Motor neuron (in vitro differentiated cells): ENCODE measurements at places on chromosomes 1 and 21. TPM values are rescaled to one million over a fixed set of nuclear protein-coding genes. Genes with fewer than 3 reads are reported as not detected.

GRCh38 chr1:159315381-159315780, 13.2 kb downstream of the FCER1A start:
- no peak for ATAC-seq

LRRC53 gene
- 0.39 TPM in 1 of 2 replicates, not detected in the other for total RNA-seq

- no peak for ATAC-seq
Measured at GRCh38 chr1:67824766-67825165, 8.5 kb downstream of the GNG12 start.

TNFRSF8 gene
- total RNA-seq, result 3.7 and 12.4 TPM in 2 replicates

GRCh38 chr21:37153935-37154350, 80.9 kb downstream of the TTC3 start:
- no peak for ATAC-seq

PPP1R15B gene
- 57.6 and 58.5 TPM in 2 replicates for total RNA-seq

DNA sequence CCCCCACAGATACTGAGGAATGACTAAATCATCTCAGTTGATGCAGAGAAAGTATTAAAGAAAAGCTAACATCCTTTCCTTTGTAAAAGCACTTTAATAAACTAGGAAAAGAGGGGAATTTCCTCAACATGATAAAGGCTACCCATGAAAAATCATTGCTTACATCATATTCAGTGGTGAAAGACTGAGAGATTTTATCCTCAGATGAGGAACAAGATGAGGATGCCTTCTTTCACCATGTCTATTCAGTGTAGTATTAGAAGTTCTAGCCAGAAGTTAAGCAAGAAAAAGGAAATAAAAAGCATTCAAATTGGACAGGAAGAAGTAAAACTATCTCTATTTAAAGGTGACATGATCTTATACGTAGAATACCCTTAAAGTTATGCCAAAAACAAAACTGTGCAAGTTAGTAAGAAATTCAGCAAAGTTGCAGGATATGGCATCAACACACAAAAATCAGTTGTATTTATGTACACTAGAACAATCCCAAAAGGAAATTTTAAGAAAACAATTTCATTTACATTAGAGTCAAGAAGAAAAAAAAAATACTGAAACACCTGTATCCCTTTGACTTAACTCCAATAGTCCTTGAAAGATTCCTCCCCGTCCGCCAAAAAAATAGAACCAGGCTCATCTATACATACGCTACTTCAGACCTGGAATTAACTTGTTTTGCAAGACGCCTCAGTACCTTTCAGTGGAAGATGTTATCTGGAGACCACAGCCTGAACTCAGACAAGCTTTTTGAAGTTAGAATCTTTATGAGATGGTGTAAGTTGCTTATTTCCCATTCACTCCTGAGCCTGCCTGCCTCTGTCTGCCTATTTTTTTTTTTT, 17.5 kb downstream of the ZMYM4 start:
- no peak for ATAC-seq

DNA sequence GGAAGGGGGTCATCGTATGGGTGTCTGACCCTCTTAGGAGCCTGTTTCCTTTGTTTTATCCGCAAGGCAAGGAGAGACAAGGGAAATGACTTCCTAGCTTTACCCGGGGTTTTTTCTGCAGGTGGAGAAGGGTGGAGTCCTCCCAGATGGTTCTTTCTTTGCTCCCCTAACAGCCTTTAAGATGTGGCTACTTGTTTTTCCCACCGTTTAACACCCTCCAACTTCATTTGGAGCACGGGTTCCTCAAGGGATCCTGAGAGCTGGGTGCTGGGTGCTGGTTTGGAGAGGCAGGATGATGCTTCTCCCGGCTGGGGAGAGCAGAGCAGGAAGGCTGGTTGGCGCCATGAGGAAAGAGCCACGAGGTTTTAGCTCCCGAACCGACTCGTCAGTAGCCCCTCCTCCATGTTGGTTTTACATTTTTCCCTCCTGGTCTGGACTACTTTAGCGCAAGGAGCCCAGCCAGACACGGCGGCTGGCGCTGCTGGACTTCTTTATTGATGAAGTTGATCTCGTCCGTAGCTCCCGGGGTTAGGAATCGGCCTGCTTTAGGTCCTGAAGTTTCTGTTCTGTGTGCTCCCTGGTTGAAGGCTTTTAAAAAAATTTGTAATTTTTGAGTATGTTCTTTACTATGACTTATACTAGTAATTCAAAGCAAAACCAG, 1.4 kb downstream of the UCK2 start:
- peak; percentile 35 for ATAC-seq

GRCh38 chr1:23774174-23774880, 3.9 kb upstream of the PITHD1 start:
- ATAC-seq, result no peak

GRCh38 chr1:89821322-89822108, 683 bp downstream of the LRRC8D start:
- ATAC-seq, result peak; percentile 59
